Left ventricle myocardium superior (tissue), 1 donor: ENCODE measurements at places on chromosomes 1 and 21. TPM values are rescaled to one million over a fixed set of nuclear protein-coding genes. Genes with fewer than 3 reads are reported as not detected.

LAMC1 gene
- 98.7 TPM for total RNA-seq

GRCh38 chr1:52192436-52192835, 50.5 kb downstream of the ZFYVE9 start:
- no peak for DNase-seq

GRCh38 chr1:25802915-25803314, 2.9 kb downstream of the SELENON start:
- DNase-seq = peak; percentile 1

GRCh38 chr1:203028067-203028783, 1.9 kb downstream of the PPFIA4 start:
- no peak for DNase-seq

- DNase-seq = no peak
Observed at GRCh38 chr1:182227864-182228547, 163.6 kb downstream of the GLUL start.

CHRM3 gene
- 0.30 TPM for total RNA-seq

GRCh38 chr21:27681841-27682240, 715.0 kb upstream of the ADAMTS5 start:
- no peak for DNase-seq

ELOA gene
- total RNA-seq = 35.8 TPM

TSPAN2 gene
- 6.2 TPM for total RNA-seq

DNA sequence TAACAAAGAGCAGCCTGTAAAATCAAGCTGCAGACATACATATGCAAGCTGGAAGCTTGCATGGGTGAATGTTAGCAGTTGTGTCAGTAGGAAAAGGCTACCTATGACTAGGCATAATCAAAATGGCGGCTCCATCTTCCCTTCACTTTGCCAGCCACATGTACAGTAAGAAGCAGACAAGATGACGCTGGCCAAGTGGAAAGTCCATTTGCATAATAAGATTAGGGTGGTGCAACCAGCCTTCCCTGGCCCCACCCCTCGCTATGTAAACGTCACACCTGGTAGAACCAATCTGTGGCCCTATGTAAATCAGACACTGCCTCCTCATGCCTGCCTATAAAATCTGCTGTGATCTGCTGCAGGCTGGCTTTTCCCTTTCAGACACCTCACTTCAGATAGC, 171.9 kb upstream of the USP25 start:
- no peak for DNase-seq

TNFRSF9 gene
- not detected for total RNA-seq

GRCh38 chr1:222654849-222655248, 37.0 kb downstream of the MIA3 start:
- DNase-seq = no peak

- no peak for DNase-seq
Observed at GRCh38 chr1:217660353-217661062, 29.4 kb downstream of the SPATA17 start.

DNA sequence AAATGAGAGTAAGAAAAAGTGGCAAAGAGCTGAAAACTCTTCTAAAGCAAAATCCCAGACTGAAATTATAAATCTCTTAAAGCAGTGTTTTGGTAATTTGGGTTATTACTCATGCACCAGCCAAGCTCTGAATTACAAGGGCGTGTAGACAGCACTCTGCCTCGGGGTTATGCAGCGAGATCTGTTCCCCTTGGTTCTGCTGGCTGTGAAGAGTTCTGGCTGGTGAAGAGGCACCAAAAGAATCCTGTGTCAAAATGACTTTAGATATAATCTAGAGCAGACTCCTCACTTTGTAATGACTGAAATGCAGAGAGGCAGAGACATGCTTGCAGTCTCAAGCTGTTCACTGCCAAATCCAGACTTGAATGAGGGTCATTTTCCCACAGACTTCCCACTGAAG, 461.8 kb upstream of the CXADR start:
- DNase-seq = no peak

- DNase-seq = peak; percentile 56
Observed at GRCh38 chr1:45543581-45544417, 6.8 kb upstream of the AKR1A1 start.

SPRR2A gene
- total RNA-seq = not detected

DNA sequence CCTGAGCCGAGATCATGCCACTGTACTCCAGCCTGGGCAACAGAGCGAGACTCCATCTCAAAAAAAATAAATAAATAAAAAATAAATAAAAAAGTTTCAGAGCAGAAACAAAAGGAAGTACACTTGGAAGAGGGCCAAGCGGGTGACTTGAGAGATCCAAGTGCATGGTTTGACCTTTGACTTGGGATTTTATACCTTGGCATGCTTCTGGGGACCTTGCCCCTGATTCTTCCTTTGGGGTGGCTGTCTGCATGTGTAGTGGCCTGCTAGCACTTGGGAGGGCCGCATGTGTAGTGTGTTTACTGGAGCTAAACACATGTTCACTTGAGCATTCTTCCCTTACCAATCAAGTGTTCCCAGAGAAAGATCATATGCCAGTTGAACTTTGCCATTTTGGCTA, 114.0 kb downstream of the DTL start:
- DNase-seq = no peak

GRCh38 chr1:222991177-222991576, 151.9 kb downstream of the TLR5 start:
- no peak for DNase-seq

- DNase-seq = no peak
Observed at GRCh38 chr1:225931270-225932136, 7.5 kb upstream of the PYCR2 start.

- DNase-seq = no peak
Observed at GRCh38 chr1:214637722-214638458, 34.9 kb downstream of the CENPF start.

GRCh38 chr1:225692517-225692879, 39.6 kb upstream of the ENAH start:
- no peak for DNase-seq

GRCh38 chr1:37143800-37144199, 109.5 kb upstream of the GRIK3 start:
- DNase-seq = no peak

KIF21B gene
- 0.45 TPM for total RNA-seq

GRCh38 chr1:185645162-185645640, 89.0 kb upstream of the HMCN1 start:
- DNase-seq = no peak

DNA sequence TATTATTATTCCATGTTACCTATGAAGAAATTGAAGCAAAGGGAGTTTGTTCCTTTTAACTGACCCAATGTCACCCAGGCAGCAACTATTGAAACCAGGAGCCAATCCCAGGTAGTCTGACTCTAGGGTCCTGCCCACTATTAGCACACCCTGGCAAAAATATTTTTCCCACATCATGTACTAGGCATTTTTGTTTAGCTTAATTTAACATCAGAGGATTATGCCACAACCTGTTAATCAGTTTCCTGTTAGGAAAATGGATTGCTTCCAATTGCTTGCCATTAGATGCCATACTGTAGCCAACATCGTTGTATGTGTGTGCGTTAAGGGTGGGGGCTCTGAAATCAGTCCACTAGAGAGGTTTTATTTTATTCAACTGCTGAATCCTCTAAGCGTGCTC, 281.1 kb downstream of the DNM3 start:
- DNase-seq = no peak

SYCP1 gene
- total RNA-seq = not detected

DNA sequence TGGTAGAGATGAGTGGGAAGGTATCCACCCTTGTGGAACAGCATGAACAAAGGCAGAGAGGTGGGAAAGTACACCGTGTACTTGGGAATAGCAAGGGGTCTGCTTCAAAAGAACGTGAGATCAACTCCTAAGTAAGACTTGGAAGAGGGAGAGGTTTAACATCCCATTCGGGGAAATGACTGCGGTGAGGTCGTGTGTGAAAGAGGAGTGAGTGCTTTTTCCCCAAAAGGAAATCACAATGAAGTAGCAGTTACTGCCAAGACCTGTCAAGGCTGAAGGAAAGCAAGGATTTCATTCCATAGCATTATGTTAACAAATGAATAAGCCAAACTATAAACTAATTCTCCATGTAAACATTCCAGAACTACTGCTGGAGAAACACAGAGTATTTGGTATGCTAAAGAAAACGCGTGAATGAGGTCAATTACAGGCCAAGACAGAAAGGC, 20.0 kb upstream of the SYDE2 start:
- DNase-seq = no peak

DNA sequence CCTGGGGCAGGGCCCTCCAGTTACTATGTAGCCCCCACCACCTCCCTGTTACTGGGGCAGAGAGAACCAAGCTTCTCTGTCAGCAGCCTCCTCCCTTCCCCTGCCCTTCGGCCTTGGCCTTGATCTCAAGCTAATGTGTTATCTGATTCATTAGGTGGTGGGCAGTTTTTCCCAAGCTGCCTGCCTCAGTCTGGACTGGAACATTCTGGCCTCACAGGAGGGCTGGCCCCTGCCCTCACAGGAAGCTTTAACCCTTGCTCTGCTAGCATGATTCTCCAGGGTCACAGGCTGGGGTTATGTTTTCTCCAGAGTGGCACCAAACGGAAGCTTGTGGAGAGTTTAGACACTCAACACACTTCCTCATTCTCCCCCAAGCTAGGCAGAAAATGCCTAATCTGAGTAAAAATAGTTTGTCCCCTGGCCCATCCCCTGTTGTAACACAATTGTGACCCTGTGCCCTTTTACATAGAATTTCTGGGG, 37.2 kb upstream of the SLC6A9 start:
- no peak for DNase-seq

DNA sequence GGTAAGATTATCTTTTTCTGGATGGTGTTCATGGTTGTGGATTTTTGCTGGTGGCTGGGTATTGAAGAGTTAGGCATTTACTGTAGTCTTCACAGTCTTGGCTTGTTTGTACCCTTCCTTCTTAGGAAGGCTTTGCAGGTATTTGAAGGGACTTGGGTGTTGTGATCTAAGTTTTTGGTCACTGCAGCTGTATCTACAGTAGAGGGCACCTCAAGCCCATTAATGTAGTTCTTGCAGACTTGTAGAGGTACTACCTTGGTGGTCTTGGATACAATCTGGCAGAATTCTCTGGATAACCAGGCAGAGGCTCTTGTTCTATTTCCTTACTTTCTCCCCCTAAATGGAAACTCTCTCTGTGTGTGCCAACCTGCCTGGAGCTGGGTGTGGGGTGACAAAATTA, 155.8 kb upstream of the BRINP3 start:
- no peak for DNase-seq

TMEM269 gene
- not detected for total RNA-seq

DNA sequence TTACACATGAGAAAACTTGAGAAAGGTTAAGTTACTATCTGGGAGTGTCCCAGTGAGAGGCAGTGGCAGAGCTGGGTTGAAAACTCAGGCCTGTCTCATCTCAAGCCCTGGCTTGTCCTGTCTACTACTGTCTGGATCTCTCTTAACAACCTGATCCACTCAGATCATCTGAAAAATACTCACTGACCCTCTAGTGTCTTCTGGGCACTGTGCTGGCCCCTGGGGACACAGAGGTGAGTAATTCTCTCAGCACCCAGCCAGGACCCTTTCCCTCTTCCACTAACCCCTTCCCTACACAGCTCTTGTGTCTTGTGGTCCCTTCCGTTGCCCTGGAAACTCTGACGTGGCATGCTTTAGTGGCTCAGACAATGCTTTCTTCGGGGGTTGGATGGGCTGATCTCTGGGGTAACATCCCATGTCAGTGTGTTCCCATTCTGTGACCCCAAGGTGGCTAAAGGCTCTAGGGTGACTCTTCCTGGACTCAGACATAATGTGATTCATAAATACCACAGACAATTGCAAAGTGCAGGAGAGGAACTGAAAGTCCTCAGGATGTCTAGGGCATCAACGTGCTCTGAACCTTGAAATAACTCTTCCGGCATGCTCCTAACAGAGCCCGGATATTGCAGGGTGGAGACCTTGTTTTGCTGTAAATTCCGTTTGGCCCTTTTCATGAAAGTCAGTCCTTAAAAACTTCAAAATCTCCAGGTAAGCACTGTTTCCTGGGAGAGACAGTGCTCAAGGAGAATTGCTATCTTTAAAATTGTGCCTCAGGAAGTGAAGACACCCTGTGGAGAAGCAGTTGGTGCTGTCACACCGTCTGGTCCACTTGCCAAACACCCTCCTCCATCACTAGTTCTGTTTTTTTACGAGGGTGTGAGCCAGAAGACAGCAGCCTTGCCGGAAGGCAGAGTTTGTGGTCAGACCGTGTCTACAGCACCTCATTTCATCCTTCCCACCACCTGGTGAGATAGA, 4.0 kb downstream of the SHISAL2A start:
- DNase-seq = no peak

C1orf87 gene
- not detected for total RNA-seq

- no peak for DNase-seq
Observed at GRCh38 chr1:40627987-40628902, 37.2 kb downstream of the RIMS3 start.

DNA sequence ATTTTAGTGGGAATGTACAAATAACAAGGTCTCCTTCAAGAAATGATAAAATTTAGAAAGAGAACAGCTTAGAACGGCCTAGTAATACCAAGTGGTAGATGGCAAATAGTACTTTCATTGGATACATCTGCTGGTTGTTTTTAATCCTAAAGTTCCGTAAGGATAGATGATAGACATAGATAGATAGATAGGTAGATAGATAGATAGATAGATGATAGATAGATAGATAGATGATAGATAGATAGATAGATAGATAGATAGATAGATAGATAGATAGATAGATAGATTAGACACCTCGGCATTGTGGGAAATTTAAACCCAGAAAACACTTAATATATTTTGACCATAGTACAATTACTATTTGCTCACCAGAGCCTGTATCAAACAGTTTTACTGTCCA, 288.5 kb downstream of the TPR start:
- no peak for DNase-seq

C1orf74 gene
- total RNA-seq = 2.0 TPM

S100B gene
- 3.5 TPM for total RNA-seq

DNA sequence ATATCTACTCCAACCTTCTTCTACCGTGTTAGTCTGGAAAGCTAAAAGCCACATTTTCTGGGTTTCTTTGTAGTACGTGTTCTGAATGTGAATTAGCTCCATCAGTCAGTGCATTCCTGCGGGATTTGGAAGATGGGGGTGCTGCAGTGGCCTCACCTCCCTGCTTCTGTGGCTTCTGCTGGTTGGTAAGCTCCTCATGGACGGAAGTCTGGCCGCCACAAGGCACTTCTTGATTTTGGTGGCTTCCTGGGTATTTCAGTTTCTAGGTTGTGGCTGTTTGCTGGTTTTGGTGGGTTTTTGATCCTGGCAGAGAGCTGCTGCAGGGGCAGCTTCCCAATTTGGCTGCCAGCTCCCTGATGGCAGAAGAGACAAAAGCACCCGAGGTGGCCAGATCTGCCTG, 20.9 kb upstream of the TACSTD2 start:
- DNase-seq = no peak
